Fibroblast of skin of left quadriceps (primary cell): ENCODE measurements at places on chromosomes 16 and 17.

DNA sequence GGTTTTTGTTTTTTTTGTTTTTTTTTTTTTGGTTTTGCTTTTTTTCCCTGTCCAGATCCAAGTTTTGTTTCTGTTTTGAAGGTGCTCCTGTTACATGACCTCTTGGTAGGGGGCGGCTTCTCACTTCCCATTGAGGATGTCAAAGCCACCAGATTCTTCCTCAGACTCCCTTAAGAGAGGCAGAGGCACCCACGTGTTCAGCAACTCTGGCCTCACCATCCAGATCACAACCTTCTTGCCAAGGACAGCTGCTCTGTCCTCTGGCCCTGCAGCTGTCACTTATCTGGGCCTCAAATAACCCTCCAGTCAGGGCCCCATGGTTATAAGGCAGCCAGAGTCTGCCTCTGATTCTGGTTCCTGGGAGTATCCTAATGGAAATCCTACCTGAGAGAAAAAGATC, 208.5 kb downstream of the STX8 start:
- no peak for DNase-seq

GRCh38 chr17:2238432-2239169, 65.0 kb downstream of the SMG6 start:
- DNase-seq, result no peak

GRCh38 chr17:63701868-63702720, 2.2 kb upstream of the LIMD2 start:
- no peak for DNase-seq

- DNase-seq, result no peak
These were observed 92.0 kb downstream of the PRKCB start for GRCh38 chr16:23927796-23928195.

DNA sequence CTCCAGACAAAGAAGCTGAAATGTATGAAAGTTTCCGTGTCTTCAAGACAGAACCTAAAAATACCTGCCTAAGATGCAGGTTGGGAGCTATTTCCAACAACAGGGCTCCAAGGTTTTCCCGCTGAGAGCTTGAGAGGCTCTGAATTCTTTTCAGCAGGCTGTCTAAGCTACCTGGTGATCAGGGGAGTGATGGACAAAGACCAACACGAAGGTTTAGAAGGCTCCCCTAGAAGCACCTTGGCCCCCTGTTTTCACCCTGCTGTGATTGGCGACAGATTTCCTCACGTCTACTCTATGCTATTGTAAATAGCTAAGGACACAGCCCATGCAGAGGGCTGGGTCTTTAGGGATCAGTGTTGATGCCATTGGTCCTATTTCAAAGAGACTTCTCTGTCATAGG, 275.2 kb upstream of the SALL1 start:
- no peak for DNase-seq

- DNase-seq, result peak; percentile 83
These were observed 7.3 kb downstream of the FMNL1 start for GRCh38 chr17:45228763-45229539.

DNA sequence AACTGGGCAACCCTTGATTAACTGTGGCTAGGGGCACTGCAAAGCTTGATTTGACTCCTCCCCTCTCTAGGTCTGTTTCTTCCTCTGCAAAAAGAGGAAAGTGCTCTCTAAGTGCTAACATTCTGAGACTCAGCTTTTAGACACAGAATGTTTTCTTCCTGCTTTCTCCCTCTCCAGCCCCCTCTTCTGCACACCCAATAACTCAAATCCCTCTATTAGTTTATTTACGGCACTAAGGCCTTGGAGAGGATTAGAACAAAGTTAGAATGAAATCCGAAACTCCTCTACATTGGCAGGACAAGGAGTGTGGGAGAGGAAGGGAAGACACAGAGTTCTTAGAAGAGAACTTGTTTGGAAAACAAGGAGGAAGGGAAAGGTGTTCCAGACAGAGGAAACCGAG, 3.3 kb upstream of the SBK1 start:
- DNase-seq, result no peak

DNA sequence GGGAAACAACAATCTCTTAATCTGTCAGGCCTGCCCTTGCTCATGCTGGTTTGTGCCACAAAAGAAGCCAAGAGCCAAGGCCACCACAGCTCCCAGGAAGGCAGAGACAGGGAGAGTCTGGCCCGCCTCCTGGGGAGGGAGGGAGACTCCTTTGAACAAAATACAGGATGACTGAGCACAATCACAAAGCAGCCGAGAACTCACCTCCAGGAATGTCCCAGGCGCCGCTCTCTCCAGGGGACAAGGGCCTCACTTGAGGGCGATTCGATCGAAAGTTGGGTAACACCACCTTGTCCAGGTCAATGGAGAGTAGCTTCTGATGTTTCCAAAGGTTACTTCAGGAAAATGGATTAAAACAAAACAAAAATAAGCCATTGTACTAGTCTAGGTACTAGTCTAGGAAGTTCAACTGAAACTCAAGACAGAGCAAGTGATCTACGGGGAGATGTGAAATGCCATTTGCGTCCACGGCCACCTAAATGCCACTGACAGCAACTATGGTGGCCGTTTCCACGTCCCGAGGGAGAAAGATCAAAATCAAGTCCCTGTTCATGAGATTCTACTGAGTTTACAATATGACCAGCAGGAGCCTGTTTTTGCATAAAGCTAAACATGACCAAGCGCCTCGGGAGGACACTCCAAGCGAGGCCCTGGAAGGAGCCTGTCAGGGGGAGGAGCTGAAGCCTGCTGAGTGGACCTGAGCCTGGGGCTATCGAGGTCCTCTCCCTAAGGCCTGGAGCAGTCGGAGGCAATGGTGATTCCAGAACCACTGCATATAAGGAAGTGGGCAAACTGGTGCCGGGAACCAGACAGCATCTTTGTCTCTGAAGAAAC, 13.4 kb upstream of the SLC38A8 start:
- no peak for DNase-seq

- no peak for DNase-seq
These were observed 31.7 kb downstream of the PIK3R6 start for GRCh38 chr17:8835631-8836364.

DNA sequence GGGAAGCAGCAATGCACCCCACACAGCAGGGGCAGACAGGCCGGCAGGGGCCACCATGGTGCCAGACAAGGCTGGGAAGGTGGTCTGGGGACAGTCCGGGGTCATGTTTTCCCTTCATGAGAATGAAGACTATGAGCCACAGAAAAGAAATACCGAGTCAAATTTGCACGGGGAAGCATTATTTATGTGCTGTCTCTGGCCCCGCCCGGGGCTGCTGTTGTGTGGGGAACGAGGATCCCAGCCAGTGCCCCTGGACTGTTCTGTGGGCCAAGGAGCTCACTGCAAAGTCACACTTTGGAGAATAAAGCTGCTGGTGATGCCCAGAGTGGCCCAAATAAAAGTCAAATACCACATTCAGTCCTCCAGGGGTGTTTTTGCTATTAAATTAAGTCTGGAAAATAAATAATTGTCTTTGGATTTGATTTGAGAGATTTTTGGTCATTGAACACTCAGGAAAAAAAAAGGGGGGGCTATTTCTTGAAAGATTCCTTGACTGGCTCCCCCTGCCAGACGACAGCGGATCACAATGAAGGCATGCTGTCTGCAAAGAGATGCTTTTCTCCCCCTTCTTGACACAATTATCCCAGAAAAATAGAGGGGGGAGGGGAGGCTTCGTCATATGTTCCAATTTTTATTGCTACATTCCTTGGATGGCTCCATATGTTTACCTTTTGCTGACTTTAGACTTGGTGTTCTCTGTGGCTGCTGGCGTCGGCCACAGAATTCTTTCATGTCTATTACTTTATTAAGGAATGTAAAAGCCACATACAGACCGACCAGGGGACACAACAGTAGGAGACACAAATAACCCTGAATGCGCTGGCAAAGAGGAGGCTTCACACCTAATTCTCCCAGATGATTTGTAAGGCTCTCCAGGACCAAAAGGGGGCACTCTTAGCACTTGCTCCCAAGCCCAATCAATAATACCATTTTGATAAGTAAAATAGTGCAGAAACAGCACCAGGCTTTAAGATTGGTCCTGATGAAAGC, 27.1 kb upstream of the ANKFN1 start:
- DNase-seq, result peak; percentile 70

GRCh38 chr16:57993897-57994296, 6.6 kb downstream of the ZNF319 start:
- DNase-seq, result no peak
